ENCODE measurements at places on chromosomes 6 and 20.

DNA sequence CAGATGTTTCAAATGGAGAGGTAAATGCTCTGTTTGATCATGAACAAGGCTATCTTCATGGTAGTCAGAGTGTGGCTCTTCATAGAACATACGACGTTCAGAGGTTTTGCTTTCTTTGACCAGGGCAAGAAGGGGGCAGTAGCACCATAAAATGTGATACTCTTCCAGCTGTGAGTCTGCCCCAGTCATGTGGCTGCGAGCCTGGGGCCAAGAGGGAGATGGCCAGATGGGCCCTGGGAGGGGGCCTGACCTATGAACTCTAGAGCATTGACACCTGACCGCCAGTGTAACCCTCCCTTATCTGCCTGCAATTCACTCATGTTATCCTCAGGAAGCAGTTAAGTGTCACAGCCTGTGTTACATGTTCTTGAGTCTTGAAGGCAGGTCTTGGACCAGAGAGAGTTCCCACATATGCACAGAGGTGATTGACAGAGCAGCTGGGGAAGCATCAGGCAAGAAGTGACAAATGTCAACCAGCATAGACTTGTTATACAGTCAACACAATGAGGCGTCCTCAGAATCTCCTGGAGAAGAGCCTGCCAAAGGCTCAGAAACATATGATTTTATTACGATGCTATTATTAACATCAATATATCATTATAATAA, 55.0 kb downstream of the SCML4 start:
- DNase-seq = no peak

DNA sequence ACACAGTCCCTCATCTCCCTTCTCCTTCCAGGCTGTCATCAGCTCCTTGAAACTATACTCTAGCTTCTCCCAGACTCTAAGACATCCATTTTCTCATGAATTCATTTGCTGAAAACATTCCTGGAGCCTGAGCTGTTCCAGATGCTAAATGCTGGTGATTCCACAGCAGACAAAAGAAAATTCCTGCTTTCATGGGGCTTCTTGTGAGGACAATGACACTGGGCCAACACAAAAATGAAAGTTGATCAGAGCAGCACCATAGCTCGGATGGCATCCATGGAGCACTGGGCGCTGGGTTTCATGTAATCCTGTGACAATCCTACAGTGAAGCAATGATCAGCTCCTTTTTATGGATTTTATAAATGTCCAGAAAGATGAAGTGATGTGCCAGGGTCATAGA, 47.4 kb upstream of the STX16 start:
- no peak for DNase-seq

GRCh38 chr20:10551732-10552724, 116.9 kb downstream of the SLX4IP start:
- DNase-seq = no peak

DNA sequence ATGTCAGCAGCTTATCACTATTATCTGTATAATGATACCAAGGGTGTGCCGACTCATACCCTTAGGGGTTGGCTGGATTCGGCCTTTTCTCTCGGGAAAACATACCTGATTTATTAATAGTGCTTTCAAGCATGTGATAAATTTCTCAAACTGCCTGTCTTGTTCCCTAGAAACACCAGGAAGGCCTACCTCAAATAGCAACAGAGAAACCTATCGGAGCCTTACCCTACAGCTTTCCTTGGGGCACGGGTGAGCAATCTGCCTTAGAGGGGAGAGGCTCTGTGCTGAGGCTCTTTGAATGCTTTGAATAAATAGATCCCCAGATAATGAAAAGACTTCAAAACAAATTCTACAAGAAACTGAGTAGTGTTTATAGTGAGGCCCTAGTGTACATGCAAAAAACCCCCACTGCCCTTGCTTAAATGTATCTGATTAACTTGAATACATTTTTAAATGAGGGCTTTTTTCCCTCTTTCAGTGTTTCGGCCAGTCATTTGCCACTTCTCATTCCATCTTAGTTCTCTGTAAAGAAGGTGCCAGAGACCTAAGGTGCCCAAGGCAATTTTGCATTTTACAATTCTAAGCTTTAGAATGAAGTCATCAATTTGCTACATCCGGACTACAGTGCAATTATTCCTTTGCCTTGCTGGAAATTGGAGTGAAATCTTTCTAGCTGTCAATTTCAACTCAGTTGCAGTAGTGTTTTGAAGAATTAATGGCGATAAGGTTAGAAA, 320.1 kb downstream of the ESR1 start:
- no peak for DNase-seq

DNA sequence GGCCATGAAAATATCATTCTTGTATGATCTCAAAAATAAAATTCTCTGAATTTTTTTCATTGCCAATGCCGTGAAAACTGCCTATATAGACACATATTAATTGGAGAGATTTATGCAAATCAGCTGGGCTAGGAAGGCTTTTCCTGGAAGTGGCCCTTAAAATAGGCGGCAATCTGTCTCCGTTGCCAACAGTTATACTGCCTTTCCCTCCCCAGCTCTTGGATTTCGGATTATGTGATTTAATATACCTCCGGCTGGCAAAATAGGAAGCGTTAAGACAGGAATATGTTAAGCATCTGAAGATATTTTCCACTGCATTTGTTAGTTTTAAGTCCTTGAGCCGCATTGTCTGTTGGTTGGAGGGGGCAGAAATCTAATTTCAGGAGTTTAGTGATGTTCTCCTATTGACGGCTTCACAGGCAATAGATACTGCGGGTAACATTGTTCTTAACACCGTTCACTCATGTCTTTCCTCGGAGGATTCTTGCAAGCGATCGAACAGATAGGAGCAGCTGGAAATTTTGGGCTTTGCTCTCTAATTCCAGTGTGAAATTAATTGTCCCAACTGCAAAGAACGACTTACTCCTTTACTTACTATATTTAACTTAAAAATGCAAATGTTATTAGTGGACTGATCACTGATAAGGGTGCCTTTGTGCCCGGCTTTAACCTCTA, 113.3 kb downstream of the LINC00237 start:
- no peak for DNase-seq

- DNase-seq = no peak
Measured at GRCh38 chr20:35627121-35627520, 11.5 kb downstream of the SPAG4 start.

DNA sequence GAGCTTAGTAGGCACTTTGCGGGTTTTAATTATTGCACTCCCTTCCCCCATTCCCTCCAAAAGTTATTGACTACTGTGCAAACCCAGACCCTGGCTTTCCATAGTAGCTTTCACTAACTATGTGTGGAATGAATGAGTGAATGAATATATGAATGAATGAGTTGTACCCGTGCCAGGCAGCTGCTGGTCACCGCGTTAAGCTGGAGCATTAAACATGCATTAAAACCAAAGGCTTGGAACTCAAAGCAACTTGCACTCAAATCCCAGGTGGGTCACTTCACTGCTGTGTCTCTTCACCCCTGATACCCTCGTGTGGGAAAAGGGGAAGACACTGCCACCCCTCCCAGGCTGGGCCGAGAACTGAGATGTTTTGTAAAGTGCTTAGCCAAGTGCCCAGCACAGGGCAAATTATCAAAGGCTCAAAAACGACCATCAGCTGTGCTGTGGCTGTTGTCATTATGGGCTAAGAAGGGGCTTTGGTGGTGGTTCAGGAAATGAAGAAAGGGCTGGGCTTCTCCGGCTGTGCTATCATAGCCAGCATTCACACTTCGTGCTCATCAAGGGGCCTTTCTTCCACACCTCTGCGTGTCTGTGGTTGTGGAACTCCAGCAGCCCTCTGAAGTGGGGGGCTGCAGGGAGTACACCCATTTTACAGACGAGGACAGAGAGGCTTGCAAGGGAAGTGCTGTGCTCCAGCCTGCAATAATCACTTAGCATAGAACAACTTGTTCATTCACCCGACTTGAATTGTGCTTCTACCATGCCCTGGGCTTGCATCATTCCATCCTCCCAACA, 60.2 kb upstream of the STX16 start:
- DNase-seq = no peak

- no peak for DNase-seq
Measured at GRCh38 chr6:34015586-34015985, 130.3 kb downstream of the GRM4 start.

DNA sequence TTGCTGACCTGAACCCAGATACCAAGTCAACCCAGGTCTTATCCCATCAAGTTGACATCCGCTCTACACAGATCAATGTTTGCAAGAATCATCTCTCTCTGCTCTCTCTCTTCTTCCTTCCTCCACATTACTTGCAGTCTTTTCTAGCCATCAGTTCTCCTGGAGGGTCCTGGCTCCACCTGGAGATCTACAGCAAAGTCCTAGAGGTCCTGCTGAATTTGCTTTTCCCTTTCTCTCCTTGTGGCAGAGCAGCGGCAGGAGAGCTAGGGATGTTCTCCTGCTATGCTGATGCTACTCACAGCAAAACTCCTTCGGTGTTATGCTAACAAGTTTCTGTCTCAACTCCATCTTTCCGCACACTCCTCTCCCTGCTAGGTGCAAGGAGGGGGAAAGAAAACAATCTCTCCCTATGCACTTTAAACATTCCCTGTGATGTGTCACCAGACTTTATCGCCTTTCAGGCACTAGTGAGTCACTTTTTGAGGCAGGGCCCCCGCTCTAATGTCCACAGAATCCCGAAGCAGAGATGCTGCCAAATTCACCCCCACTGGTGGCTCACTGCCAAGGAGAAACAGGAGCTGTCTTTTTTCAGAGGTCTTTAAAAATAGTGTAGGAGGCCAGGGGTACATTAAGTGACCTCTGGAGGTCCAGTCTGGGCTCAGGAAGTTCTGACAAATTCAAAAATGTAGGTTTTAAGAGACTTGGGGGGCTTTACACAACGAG, 62.6 kb downstream of the FAM50B start:
- no peak for DNase-seq

GRCh38 chr6:156395276-156395675, 381.9 kb upstream of the ARID1B start:
- peak; percentile 84 for DNase-seq

GRCh38 chr6:30883685-30884520, at the start of gene DDR1:
DDR1 (plus strand) TSS chr6:30884519; CDS start chr6:30888730, 4,211 bp downstream.
- DNase-seq = no peak

DNA sequence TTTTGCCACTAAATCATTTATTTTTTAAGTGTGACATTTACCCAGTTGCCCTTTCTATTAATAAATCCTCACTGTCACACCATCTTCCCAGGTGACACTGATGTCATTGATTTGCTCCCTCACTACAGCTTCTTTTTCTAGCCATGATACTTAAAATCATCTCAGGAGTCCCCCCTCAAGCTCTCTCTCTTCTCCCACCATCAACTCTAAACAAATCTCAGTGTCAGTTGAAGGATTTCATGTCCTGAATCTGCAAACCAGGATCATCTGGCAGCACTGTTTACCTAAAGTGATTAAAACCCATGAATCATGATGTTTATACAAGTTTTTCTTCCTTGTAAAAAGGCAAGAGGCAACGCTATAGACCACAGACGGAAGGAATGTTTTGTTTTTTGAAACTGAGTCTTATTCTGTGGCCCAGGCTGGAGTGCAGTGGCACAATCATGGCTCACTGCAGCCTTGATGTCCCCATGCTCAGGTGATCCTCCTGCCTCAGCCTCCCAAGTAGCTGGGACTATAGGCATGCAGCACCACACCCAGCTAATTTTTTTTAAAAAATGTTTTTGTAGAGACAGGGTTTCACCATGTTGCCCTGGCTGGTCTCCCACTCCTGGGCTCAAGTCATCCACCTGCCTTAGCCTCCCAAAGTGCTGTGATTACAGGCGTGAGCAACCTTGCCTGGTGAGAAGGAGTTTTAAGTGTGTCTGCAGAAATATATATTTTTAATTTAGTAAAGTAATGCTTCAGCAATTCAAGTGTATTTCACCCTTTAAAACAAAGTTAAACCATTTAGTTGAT, 30.1 kb upstream of the SH3BGRL2 start:
- no peak for DNase-seq

DNA sequence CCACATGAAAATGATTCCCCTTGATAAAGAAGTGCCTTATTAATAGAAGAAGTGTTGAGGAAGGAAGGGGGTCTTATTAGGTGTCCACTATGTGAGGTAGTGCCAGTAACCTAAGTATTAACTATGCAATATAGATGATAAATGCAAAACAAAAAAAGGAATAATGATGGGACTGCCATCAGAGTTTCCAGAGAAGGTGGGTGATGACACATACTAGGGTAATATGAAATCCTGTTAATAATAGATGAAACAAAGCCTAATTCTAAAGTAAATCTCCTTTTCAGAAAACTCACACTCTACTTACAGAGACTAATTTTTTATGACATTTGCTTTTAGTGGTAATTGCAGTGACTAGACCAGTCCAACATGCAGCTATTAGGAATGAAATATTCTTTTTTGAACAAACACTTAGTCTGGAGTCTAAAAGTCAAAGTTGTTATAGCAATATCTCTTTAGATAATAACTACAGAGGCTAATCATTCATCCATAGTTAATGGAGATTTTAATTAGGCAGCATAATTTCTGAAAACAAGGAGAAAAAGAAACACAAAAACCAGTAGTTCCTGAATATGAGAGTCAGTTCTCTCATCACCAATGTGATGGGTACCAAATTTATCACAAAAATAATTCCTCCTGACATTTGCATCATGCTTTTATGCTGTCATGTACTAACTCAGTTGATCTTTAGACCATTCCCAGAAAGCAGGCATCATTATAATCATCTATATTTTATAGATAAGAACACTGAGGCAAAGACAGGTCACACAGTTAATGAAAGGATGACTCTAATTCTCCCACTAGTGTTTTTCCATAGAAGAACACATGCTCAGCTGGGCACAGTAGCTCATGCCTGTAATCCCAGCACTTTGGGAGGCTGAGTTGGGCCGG, 208.8 kb upstream of the ARG1 start:
- no peak for DNase-seq

GRCh38 chr6:100479179-100480035, 14.7 kb upstream of the SIM1 start:
- DNase-seq = peak; percentile 43

GRCh38 chr6:131696956-131697355, 4.2 kb downstream of the OR2A4 start:
- no peak for DNase-seq

GRCh38 chr20:64211874-64212658, 43.5 kb upstream of the PCMTD2 start:
- DNase-seq = no peak

- no peak for DNase-seq
Measured at GRCh38 chr20:11128220-11128718, 454.5 kb upstream of the JAG1 start.

DNA sequence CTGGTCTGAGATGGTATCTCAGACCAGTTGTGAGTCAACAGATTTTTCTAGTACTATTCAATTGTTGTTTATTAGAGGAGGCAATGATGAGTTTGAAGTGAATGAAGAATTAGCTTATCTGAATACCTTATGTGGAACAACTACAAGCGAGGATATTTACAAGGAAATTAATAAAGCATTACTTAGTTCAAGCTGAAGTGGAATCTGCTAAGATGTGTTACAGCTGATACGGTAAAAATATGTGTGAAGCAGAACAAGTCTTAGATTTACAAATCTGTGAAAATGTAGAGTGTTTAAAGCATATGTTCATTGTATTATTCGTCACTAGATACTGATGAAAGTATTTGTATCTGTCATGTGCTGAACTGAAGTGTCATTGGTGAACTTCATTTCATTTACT, 272.4 kb downstream of the CDKAL1 start:
- no peak for DNase-seq

- no peak for DNase-seq
Measured at GRCh38 chr20:16930656-16931055, 182.5 kb downstream of the OTOR start.

Data from MM.1S (cell line).